Calu3 (cell line): ENCODE measurements at places on chromosomes 12 and 14. TPM values are rescaled to one million over a fixed set of nuclear protein-coding genes. Genes with fewer than 3 reads are reported as not detected.

Gene TSHR
- total RNA-seq = not detected in 2 replicates

Gene PLEKHG7
- 1.3 and 2.5 TPM in 2 replicates for total RNA-seq

Gene EML1
- total RNA-seq = 2.5 and 4.7 TPM in 2 replicates

Gene SLC35F4
- total RNA-seq = not detected in 2 replicates

- no peak overlapping the region for H3K27ac ChIP-seq
- H3K27me3 ChIP-seq = no peaks in the 10 kb centered on the region
- H3K4me3 ChIP-seq = no peak overlapping the region
- H3K36me3 ChIP-seq = no peaks in the 10 kb centered on the region
- peaks cover 1% of the 10 kb centered on the region for H3K4me1 ChIP-seq
- no peak for DNase-seq
These were observed 67.6 kb downstream of the POLR3B start for GRCh38 chr12:106425061-106425702.

GRCh38 chr12:86710109-86710508, 453.9 kb upstream of the MGAT4C start:
- H3K27ac ChIP-seq = no peak overlapping the region
- peaks cover 5% of the 10 kb centered on the region for H3K36me3 ChIP-seq
- no peak overlapping the region for H3K4me3 ChIP-seq
- H3K27me3 ChIP-seq = no peaks in the 10 kb centered on the region
